Osteoblast (primary cell): ENCODE measurements at places on chromosomes 12 and 14. TPM values are rescaled to one million over a fixed set of nuclear protein-coding genes. Genes with fewer than 3 reads are reported as not detected.

DLK1 gene
- not detected in 2 replicates for total RNA-seq

SLC38A1 gene
- 19.2 and 29.7 TPM in 2 replicates for total RNA-seq

FAM90A1 gene
- total RNA-seq, result not detected in 2 replicates

DNA sequence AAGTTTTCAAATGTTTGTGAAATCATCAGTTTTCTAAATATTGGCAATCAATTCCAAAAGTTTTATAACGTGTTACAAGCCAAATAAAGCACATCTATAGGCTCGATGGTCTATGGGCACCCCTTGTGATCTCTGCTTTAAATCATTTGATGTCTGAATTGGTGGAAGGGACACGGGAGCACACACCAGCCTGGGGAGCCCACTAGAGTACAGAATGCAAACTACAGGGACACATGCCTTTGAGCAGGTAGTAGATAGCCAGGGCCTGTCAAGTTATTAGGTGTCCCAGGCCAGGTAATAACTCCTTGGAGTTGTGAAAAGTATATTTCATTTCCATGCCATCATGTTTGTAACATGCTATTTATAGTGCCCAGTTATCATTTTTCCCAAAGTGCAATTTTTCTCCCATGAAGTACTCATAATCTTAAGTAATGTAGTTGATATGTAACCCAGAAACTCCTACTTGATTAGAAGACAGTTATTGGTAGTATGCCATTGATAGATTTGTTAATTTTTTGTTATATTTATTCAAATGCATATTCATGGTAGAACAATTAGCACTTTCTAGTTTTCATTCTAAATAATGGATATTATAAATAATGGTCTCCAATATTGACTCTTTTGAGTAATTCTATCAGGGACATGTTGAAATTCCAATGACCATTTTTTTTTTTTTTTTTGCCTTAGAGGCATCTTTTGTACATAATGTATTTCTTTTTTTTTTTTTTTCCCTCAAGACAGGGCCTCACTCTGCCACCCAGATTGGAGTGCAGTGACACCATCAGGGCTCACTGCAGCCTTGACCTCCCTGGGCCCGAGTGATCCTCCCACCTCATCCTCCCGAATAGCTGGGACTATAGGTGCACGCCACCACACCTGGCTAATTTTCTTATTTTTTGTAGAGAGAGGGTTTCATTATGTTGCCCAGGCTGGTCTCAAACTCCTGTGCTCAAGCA is 96.9 kb upstream of the FGD4 start:
- no peaks in the 10 kb centered on the region for H3K27me3 ChIP-seq
- no peak overlapping the region for H3K27ac ChIP-seq
- H3K4me1 ChIP-seq, result no peaks in the 10 kb centered on the region
- H3K4me3 ChIP-seq, result no peak overlapping the region

DNA sequence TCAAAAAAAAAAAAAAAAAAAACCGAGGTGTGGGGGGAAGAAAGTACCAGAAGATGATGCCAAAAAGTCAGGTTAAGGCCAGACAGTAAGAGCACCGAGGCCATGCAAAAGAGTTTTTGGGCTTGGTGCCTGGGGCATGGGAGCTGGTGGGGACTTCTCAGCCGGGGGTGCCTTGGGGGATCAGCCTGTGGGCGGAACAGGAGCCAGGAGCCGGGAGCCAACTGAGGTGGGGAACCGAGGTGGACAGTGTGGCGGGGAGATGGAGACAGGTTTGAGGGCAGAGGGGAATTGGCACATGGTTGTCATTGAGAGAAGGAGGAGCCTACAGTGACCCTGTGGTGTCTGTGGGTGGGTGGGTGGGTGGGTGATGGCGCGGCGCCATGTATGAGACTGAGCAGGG is 33.2 kb downstream of the TSPAN11 start:
- no peaks in the 10 kb centered on the region for H3K36me3 ChIP-seq
- H3K27ac ChIP-seq, result no peak overlapping the region

DNA sequence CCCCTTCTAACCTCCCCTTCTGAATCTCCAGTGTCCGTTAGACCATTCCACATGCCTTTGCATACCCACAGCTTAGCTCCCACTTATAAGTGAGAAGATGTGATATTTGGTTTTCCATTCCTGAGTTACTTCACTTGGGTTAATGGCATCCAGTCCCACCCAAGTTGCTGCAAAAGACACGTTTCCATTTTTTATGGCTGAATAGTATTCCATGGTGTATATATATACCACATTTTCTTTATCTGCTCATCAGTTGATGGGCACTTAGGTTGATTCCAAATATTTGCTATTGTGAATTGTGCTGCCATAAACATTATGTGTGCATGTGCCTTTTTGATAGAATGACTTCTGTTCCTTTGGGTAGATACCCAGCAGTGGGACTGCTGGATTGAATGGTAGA is 67.8 kb downstream of the MVK start:
- no peak overlapping the region for H3K27ac ChIP-seq
- H3K4me3 ChIP-seq, result no peak overlapping the region
- no peaks in the 10 kb centered on the region for H3K27me3 ChIP-seq
- no peaks in the 10 kb centered on the region for H3K36me3 ChIP-seq
